DMS79 (cell line): ENCODE measurements at places on chromosomes 13 and 19.

DNA sequence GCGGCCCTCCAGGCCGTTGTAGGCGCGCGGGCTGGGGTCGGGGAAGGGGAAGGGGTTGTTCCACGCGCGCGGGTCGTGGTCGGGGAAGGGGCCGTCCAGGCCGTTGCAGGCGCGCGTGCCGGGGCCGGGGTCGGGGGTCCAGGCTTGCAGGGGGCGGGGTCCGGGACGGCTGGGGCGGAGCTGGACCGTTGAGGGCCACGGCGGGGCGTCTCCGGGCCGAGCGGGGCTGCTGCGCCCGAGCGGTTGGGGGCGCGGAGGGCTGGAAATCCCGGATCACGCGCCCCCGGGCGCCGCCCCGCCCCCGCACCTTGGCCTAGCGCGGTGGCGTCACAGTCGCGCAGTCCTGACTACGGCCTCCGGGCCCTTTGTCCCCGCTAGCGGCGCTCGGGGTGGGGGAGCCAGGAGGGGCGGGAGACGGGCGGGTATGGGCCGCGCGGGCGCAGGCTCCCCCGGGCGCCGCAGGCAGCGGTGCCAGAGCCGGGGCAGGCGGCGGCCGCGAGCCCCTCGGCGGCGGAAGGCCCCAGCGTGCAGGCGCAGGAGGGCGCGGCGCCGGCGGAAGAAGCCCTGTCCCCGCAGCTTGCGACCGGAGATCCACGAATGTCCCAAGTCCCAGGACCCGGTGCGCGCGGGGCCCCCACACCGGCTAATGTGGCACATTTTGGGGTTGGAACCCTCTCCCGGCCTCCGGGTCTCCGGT is 665 bp downstream of the GPX4 start:
- DNase-seq, result peak; percentile 15

DNA sequence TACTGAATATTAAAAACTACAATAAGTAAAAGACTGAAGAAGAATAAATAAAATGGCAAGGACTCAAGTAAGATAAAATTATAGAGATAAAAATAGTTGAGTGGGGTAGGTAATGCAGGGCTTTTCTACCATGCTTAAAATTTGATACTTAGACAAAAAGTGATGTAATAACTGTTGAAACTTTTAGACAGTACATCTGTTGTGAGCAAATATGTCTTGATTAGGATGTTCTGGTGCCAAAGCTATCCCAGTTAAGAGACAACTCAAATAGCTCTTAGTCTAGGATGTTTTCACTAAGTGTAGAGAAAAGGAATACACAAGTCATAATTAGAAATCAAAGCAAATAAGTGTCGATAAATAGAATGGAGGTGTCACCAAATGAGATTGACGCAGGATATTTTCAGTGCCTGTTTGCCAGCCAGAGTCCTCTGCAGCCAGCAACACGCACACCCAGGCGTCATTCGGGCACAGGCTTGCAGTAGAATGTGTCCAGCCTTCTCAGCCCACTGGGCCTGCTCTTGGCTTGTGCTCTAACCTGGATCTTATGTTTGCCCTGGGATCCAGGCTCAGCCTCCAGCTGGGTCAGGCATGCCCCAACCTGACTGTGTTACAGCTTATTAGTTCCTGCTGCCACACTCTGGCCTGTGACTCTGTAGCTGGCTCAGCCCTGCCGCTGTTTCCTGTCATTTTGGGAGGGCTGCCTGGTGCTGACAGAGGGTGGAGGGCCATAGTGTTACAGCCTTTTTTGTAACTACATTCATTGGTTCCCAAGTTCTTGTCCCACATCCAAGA is 766.2 kb downstream of the PCDH17 start:
- DNase-seq, result no peak

DNA sequence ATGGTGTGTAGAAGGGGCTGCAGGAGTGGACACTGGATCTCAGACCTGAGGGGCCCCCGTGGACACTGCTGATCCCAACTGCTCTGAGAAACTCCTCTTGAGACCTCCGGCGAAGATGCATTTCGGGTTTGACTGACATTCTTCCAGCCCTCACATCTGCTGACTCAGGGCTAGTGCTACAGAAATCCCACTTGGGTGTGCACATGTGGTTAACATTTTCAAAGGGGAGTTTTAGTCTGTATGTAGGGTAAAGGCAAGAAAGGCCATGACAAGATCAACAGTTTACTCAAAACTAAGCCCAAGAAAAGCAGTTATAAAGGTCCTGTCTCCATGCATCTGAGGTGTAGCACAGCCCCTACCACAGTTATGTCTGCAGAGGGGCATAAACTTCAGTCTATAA is 31.2 kb downstream of the DLEU7 start:
- no peak for DNase-seq

DNA sequence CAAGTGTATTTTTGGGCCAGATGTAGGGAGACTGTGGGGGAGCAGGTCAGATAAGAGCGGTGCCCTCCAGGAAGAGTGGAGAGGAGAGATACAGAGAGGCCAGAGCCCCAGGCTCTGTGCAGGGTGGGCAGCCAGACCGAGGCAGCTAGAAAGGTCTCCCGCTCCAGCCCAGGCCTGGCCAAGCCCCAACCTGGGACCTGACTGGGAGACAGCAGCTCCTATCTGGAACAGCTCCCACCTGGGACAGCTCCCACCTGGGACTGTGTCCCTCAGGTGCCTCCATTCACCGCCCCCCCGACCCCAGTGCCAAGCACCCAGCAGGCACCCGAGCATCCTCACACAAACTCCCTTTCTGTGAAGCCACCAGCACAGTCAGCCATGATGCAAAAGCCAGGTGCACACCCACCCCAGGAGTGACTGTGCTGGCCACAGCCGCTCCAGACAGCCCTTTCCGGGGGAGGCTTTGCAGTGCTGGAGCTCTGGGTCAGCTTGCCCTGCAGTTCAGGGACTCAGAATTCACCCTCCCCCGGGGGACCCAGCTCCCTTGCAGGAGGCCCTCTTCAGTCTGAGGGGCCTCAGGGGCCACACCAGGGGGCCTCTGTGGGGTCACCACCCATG is 2.1 kb upstream of the GRTP1 start:
- no peak for DNase-seq

GRCh38 chr13:113672002-113672651 is 5.1 kb downstream of the GRK1 start:
- no peak for DNase-seq

DNA sequence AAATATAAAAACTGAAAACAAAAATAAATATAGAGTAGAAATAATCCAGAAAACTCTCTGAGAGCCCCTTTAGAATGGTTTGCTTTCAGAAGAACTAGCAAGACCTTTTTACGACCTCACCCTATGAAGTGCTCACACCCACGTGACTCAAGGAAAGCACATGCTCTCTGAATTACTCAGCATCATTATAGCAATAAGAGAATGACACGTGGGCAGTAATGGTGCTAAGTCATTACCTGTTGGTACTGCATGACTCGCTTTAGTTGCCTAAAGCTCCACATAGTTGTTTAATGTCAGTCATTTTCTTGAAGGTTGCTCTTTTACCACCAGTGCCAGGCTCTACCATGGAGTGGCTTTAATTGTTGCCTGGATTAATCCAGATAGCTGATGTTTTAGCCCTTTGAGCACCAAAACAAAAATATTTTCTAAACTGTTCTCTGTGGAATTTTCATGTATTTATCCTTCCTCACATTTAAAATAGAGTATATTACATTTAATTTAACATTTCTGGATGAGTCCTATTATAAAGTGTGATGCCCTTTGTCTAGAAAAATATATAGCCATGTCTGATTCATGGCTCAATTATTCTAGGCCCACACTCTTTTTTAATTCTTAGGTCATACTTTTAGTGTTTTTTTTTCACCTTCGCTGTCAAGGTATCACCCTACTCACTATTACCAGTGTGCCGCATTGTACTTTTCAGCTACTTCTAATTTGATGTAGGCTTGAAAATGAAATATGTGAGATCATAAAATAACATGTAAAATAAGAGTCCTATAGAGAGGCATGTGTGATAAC is 56.8 kb downstream of the THSD1 start:
- DNase-seq, result no peak

- DNase-seq, result no peak
Measured at GRCh38 chr13:82436099-82436585, 1446.1 kb downstream of the SLITRK1 start.

DNA sequence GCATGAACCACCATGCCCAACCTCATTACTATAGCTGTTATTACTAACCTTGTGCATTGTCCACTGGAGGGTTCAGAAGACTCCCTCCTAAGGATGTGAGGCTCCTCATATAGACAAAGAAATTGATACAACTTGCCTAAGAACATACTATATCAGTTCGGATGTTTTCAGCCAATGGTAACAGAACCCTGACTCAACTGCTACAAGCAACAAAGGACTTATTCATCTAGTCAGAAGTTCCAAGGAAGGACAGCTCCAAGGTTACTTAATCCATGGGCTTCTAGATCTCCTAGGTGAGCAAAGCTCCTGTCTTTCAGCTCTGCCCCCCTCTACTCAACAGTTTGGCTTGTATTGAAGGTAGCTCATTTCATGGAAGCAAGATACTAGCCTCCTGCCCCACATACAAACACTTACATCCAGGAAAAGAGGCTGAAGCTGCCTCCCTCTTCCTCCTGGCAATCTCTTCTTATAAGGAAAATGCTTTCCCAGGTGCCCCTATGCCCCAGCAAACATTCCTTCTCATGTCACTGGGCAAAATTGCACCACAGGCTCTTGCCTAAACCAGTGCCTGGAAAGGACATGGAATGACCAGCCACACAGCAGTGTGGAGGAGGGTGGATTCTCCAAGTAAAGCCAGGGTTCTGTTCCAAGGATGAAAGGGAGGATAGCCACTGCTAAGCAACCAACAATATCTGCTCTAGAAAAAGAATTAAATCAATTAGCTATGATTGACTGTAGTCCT is 497.8 kb downstream of the FOXO1 start:
- no peak for DNase-seq

GRCh38 chr13:54934121-54934520 is 1905.5 kb downstream of the OLFM4 start:
- DNase-seq, result no peak

DNA sequence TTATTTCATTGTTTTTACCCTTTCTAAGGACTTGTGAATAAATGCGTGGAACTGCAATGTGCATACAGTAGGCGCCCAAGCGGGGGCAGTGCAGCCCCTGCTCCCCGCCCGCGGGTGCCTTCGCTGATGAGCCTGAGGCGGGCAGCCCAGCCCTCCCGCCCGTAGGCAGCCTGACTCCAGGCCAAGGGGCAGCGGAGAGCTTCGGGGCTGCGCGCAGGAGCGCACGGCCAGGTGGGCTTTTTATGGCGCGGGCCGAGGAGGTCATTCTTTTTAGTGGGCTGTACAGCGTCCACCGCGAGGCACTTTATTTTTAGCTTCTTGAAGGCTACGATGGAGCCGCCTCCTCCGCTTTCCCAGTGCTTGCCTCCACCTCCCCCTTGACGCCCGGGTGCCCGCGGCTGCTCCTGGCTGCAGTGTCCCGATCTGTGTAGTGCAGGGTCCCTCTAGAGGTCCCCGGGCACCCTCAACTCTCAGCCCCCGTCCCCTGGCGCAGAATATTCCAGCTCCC is 60.5 kb downstream of the CCNE1 start:
- DNase-seq, result no peak

DNA sequence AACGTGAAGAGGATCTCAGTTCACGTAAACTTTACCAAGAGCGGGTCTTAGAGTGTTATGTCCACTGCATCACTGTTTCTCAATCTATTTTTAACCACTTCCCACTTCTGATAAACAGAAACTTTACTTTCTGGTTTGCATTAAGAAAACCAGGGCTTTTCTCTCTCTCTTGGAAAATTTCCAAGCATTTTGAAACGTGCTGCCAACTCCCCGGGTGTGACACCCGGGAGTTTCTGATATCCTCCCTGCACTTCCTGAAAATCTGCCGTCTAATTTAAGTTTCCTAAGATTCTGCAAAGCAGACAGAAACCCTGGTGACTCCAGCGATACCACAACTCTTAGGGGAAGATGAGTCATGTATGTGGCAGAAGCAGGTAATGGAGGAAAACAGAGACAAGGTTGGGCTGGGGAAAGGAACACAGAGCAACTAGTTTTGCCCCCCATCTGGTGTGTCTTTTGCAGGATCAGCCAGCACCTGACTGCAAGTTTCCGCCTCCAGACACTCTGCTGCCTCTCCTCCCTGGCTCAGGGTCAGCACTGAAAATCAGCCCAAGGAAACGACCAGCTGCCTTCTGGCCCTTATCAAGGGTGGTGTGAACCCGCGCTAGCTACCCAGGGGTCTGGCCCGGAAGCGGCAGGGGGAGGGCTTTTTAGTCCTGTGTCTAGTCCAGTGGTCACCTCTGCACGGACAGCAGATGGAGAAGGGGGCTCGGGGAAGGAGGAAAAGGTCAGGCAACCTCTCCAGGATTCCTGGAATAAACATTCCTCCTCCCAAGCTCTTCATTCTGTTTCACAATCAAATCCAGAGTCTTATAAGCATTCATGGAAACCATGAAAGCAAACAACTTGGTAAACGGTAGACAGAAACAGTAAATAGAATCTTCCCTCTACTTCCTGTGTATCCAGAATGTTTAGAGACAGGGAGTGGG is 11.3 kb upstream of the FFAR2 start:
- DNase-seq, result no peak

- no peak for DNase-seq
Measured at GRCh38 chr19:29439021-29439420, 86.8 kb upstream of the VSTM2B start.

DNA sequence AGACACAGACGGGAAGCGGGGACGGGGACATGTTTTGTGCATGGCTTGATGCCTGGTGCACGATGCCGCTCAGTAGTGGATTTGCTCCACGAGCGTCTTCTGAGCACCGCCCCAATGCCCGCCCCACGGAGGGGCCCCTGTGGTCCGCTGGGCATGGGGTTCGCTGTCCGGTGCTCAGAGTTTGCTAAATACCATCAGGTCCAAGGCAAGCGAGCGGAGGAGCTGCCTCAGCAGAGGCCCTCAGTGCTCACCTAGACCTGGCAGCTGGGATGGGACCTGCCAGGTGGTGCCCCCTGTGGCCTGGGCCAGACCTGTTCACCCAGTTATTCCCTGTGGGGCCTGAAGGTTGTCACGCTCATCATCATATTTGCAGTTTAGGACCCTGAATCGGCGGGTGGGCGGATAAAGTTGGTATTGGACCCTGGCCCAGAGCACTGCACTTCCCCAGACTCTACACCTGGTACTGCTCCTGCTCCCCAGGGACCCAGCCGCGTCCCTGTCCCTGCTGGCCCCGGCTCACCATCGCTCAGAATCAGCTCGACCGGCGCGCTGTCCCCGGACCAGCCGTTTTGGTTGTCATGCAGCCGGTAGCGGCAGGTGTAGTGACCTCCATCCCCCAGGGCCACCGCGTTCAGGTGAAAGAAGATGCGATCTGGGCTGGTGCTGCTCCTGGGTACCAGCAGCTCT is 2.3 kb downstream of the A1BG start:
- no peak for DNase-seq

GRCh38 chr13:40120288-40120687 is 464.8 kb downstream of the COG6 start:
- no peak for DNase-seq

- DNase-seq, result no peak
Measured at GRCh38 chr19:54432144-54432738, 16.8 kb upstream of the LENG8 start.

DNA sequence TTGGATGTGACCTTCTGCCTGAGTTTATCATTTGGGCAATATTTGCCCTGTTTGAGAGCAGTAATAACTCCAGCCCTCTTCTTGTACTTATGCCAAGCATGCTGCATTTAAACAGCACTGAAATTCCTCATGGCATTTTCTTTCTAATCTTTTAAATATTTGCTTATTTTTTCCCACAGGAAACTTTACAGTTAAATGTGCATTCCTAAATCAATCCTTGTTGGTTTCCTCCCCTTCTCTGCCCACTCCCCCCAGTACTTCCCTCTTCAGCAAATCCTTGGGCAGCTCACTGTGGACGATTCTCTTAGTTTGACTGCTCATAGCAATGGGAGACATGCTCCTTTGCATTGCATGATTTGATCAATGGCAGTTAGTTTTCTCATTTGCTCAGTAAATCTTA is 68.7 kb downstream of the RAP2A start:
- DNase-seq, result no peak
